ENCODE measurements at places on chromosomes 3 and 15.

GRCh38 chr15:68210409-68210756 is 5.3 kb upstream of the CALML4 start:
- no peak for DNase-seq

GRCh38 chr15:100191161-100191560 is 150.6 kb downstream of the ADAMTS17 start:
- DNase-seq: no peak

- DNase-seq: no peak
Observed at GRCh38 chr15:27742751-27743477, 356.2 kb downstream of the OCA2 start.

DNA sequence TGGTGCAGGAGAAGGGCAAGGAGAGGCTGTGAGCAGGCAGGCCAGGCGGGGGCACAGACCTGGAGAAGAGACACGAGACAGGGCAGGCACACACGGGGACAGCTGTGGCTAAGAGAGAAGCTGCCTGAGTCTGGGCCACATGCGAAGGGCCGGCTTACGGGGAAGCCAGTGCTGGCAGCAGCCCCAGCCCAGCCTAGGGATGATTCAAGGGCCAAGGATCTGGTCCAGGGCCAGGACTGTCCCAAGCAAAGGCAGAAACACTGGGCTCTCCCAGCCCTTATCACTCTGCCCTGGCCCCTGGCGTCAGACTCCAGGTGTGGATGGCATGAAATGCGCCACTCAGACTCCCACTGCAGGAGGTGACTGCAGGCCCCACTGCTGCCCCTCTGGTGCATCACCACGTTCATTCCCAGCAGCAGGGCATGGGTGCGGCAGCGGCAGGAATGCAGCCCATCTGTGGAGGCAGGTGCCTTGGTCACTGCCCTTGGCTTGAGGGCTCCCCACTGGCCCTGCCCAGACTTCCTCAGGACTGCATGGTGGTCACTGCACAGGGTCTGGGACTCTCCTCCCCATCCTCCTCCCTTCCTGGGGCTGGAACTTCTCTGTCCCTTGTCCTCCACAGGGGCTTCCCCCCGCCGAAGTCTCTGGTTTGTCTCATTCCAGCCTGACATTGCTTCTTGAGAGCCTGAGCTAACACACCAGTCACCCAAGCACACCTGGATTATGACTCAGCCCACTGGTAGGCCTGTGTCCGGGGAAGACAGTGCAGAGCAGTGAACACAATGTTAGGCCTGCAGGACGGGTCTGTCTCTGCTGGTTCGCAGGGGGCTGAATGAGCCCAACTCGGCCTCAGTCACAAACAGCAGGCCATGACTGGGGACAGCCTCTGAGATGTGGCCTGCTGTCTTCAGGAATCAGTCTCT is 69.3 kb downstream of the TBC1D2B start:
- DNase-seq: no peak

GRCh38 chr3:143068059-143068458 is 51.5 kb upstream of the CHST2 start:
- no peak for DNase-seq

DNA sequence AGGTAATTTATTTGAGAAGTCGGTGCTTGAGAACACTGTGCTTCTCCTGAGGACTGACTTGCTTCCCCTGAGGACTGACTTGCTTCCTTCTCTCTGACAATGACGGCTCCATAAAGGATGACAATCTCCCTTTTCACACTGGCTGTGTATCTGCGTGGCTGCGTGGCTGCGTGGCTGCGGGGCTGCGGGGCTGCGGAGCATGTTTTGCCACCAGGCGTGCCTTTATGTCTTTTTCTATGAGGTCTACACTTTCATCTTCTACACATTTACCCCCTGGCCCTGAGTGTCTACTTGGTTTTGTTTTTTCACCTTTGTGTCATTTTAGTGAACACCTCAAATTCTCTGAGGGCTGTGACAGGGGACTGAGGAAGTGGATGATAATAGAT is 89.9 kb downstream of the XXYLT1 start:
- DNase-seq: no peak

- no peak for DNase-seq
Observed at GRCh38 chr3:161489395-161489794, 7.2 kb upstream of the OTOL1 start.

DNA sequence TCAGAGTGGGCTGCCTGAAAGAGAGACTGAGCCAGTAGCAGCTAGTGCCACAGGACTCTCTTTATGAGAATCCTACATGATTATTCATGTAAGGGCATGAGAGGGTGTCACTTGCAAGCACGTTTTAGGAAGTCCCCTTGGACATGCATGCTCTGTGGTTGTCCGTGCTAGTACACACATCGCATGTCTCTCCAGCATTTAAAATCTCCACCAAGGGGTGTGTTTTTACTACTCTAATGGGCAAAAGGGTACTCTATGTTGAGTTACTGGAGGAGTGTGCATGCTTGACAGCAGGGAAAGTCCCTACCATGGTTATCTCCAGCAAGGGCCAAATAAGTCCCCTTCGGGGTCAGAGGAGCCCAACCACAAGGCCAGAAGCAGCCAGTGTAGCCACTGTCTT is 70.7 kb downstream of the DCLK3 start:
- DNase-seq: no peak

Data from stimulated activated CD4-positive, alpha-beta T cell treated with anti-CD3 and anti-CD28 coated beads, Interleukin-15, amount 100 ng/mL, for 48 hours (primary cell).